ENCODE measurements at places on chromosomes 1 and 21.
A peak's percentile ranks its signal among the peaks of the same experiment; 100 is the strongest.

- DNase-seq, result no peak
Measured at GRCh38 chr1:21621051-21621450, 48.1 kb downstream of the RAP1GAP start.

GRCh38 chr1:226424221-226425003, 16.5 kb upstream of the PARP1 start:
- DNase-seq, result no peak

DNA sequence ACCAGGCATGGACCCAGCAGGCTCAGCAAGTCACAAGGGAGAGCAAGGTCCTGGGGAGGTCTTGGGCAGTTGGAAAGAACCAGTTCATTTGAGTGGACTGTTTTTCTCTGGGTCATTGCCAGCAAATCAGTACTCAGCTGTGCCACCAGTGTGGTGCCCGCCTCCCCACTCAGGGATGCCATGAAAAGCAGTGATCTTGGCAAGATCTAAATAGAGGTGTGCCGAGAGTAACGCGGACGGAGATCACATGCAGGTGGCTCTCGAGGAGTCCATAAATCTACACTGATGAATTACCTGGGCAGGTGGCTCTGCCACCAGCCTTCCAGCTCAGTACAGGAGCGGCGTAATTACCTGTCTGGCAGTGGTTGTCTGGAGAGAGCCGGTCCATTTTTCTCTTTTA, 642.2 kb downstream of the PTPRU start:
- peak; percentile 89 for DNase-seq

GRCh38 chr1:51875291-51875772, 3.2 kb downstream of the NRDC start:
- no peak for DNase-seq

GRCh38 chr1:77623066-77623465, 59.4 kb downstream of the ZZZ3 start:
- no peak for DNase-seq

- no peak for DNase-seq
Measured at GRCh38 chr1:247175458-247175857, 3.6 kb upstream of the ZNF124 start.

- DNase-seq, result no peak
Measured at GRCh38 chr1:44619261-44619900, 54.9 kb downstream of the TMEM53 start.

- no peak for DNase-seq
Measured at GRCh38 chr1:200628223-200628881, 7.8 kb upstream of the KIF14 start.

DNA sequence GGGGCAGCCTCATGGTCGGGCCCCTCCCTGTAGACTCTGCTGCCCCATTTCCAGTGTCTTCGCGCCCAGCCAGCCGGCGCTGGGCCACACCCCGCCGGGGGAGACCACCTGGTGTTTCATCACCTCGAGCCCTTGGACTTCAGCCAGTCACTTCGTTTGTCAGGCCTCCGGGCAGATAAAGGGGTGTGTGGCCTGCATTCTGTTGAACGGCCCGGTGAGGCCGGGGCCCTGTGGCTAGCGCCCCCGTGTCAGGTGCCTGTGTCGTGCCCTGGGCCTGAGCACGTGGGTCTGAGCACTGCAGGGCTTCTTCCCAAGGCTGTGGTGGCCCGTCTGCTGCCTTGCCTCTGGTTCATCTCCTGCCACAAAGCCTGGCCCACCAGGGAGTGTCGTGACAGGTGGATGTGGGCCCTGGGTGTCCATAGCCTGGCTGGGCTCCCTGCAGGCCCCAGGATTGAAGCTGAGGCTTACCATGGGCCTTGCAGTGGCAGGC, 65.2 kb upstream of the DIP2A start:
- DNase-seq, result no peak

- no peak for DNase-seq
Measured at GRCh38 chr1:116314305-116314919, 58.6 kb upstream of the ATP1A1 start.

GRCh38 chr21:41133874-41134522, 34.0 kb upstream of the BACE2 start:
- no peak for DNase-seq

- DNase-seq, result no peak
Measured at GRCh38 chr21:15095326-15095725, 30.5 kb upstream of the NRIP1 start.

- DNase-seq, result no peak
Measured at GRCh38 chr1:85244271-85245061, 15.0 kb downstream of the C1orf52 start.

GRCh38 chr1:225554216-225554812, 98.6 kb downstream of the ENAH start:
- no peak for DNase-seq

DNA sequence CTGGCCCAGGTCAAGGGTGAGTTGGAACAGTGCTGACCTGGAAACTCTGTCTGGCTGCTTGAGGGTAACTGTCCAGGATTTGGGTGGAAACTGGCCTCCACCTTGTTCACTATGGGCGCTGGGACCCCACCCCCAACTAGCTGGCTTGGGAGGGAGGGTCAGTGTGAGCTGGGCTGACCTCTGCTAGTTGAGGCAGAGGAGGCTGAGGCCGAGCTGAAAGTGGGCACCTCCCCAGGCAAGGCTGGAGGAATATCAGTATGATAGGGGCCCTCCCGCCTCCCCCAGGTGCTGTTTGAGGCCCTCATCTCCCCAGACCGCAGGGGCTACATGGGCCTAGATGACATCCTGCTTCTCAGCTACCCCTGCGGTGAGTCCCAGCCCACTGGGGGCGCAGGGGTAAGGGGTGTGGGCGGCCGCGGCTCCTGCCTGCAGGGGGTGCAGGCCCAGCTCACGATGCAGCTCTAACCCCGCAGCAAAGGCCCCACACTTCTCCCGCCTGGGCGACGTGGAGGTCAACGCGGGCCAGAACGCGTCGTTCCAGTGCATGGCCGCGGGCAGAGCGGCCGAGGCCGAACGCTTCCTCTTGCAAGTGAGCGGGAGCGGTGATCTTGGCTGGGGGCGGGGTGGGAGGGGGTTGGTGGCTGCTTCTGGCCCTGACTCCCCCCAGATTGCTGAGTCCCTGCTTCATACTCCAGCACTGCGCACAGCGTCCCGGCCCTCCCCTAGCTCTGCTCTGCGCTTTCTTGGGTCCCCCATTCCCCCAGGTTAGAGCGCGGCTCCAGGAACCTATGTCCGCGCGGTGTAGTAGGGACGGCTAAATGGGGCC, 22.9 kb downstream of the PTPRU start:
- no peak for DNase-seq

- DNase-seq, result no peak
Measured at GRCh38 chr1:240149484-240150094, 57.9 kb downstream of the FMN2 start.

DNA sequence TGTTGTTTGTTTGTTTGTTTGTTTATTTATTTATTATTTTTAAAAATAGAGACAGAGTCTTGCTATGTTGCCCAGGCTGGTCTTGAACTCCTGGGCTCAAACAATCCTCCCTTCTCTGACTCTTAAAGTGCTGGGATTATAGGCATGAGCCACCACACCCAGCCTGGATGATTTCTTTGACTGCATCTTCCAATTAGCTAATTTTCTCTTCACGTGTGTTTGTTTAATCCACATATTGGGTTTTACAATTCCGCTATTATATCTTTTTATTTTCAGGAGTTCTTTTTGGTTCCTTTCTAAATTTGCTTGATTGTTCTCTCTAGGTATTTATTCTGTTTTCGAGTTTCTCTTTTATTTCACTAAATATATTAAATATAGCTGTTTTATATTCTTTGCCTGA, 19.8 kb downstream of the SH3BGR start:
- DNase-seq, result no peak

DNA sequence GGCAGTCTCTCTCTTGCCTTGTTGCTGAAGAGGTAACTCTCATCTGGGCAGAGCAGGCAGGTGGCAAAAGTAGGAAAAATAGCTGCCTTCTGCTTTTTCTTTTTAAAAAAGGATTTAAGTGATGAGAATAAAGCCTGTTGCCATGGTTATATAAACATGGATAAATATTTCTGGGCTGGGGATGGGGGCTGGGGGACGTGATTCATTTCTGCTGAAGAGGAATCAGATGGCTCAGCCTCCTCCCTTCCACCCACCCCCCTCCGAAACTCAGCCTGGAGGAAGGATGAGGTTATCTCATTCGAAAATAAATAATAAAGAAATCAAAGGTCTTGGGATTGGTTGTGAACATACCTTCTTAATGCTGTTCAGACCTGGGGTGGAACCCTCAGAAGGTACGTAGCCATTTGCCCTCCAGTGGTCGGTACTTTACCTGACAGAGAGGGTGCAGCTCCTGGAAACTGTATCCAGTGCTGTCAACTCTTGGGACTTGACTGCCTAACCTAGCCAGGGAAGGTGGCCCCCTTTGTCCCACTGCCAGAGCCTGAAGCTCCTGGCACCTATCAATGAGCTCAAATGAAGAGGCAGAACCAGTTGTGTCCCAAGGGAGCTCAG, 3.8 kb upstream of the INKA2 start:
- DNase-seq, result no peak

GRCh38 chr1:109547463-109548320, 723 bp upstream of the GNAI3 start:
- DNase-seq, result no peak

DNA sequence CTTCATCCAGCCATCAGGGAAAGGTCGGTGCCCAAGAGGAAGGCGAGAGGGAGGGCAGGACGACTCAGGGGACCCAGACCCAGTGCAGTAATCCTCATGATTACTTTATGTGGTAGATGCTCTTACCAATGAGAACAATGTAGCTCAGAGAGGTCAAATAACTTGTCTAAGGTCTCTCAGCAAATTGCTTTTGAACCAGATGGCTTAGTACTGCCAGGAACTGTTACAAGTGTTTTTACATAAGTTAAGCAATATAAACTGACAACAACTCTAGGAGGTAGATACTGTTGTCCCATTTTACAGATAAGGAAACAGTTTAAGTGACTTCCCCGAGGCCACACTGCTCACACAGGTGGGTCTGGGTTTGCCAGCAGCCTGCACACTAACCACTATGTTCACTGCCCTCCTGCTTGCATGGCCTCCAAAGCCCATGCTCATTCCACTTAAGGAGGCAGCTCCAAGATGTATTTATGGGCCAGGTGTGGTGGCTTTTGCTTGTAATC, 111.7 kb downstream of the LACTBL1 start:
- DNase-seq, result no peak

Measured in NCI-H187 treated with DMSO at 0.1 percent for 48 hours (cell line).